KBM-7 (cell line): ENCODE measurements at places on chromosomes 5 and 9.

GRCh38 chr5:165108809-165109208, 1603.4 kb downstream of the MAT2B start:
- DNase-seq, result no peak

- peak; percentile 70 for DNase-seq
These were observed 12.6 kb downstream of the MGAT1 start for GRCh38 chr5:180790020-180790419.

- DNase-seq, result no peak
These were observed 72.8 kb downstream of the C9orf153 start for GRCh38 chr9:86186696-86187095.

DNA sequence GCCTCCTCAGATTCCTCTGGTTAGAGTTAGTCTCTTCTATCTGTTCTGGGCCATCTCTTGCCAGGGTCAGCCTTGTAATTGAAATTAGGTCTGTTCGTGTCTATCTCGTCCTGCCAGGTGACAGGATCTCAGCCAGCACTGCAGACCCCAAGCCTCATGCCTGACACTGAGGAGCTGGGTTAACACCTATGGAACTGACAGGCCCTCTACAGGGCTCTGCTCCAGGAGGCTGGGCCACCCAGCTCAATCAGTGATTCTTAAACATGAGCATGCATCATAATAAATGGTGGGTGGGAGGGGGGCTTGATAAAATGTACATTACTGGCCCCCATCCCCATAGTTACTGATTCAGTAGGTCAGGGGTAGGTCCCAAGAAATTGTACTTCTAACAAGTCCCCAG, 103.4 kb downstream of the PSD2 start:
- DNase-seq, result no peak

GRCh38 chr5:162484986-162485385, 417.4 kb downstream of the GABRG2 start:
- DNase-seq, result no peak

DNA sequence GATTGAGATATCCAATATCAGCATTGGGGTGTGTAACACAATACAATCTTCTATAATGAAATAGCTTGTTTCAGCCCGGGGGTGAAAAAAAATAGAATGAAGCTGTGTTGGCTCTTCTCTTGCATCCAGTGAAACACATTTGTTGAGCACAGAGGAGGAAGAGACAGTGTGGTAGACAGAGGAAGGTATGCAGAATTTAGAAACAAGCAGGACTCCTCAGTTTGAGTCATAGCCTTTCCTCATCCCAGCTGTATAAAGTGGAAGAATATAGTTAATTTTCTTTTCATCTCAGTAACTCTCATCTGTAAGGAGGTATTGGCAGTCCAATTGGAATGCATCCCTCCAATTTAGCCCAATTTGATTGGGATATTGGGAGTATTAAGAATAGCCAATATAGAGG, 302.2 kb upstream of the VLDLR start:
- no peak for DNase-seq

DNA sequence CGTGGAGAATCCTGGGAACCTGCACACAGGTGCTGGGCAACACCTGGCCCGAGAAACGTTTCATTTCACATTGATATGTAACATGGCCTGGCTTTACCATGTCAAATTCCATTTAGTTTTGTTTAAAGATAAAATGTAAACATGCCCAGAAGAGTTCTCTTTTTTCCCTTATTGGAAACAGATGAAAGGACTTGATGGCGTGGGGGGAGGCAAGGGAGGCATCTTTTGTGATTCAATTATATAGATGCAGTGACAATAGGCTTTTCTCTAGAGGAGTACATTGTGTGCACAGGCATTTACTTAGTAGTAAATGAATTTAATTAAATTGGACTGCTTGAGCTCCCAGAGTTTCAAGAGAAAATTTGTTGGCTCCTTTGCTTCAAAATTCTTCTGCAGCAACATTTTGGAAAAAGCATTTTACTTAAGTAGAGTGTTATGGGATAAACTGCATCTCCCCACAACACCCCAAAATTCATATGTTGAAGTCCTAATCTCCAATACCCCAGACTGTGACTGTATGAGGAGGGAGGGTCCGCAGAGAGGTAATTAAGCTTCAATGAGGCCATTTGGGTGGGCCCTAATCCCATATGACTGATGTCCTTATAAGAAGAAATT, 254.3 kb upstream of the NFIL3 start:
- no peak for DNase-seq

GRCh38 chr9:27499451-27499850, 24.6 kb upstream of the IFNK start:
- DNase-seq, result peak; percentile 47

DNA sequence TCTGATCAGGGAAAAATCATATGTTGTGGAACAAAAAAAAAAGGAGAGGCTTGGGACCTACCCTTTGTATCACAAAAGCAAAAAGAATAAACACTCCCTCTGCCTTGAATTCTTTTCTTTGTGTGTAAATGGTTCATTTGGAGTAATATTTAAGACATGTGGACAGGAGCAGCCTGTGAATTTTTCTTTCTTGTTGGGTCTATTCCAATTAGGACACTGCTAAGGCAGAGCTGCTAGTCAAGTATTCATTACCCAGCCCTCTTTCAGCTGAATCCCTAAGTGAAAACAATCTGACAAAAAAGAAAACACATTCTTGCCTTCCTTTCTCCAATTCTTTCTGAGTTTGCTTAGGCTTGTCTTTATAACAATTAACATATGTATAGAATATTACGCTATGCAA, 330.0 kb downstream of the EBF1 start:
- no peak for DNase-seq
